ENCODE measurements at places on chromosomes 3 and 15.
A peak's percentile ranks its signal among the peaks of the same experiment; 100 is the strongest.

GRCh38 chr3:160448845-160449635, 546 bp downstream of the TRIM59 start:
- DNase-seq = peak; percentile 83

- no peak for DNase-seq
Measured at GRCh38 chr3:194325424-194326153, 25.5 kb downstream of the CPN2 start.

- no peak for DNase-seq
Measured at GRCh38 chr15:50128266-50128665, 9.2 kb upstream of the ATP8B4 start.

DNA sequence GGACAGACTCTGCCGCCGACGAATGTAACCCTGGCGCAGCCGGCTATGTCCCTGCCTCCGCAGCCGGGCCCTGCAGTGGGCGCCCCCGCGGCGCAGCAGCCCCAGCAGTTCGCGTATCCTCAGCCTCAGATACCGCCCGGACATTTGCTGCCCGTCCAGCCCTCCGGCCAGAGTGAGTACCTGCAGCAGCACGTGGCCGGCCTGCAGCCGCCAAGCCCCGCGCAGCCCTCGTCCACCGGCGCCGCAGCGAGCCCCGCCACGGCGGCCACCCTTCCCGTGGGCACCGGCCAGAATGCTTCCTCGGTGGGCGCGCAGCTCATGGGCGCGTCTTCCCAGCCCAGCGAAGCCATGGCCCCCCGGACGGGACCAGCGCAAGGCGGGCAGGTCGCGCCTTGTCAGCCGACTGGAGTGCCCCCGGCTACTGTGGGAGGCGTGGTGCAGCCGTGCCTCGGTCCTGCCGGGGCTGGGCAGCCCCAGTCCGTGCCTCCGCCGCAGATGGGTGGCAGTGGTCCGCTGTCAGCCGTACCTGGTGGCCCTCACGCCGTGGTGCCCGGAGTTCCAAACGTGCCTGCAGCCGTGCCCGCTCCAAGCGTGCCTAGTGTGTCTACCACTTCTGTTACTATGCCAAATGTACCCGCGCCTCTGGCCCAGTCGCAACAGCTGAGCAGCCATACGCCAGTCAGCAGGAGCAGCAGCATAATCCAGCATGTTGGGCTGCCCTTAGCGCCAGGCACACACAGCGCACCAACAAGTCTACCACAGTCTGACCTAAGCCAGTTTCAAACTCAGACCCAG, 2.4 kb downstream of the TSC22D2 start:
- peak; percentile 41 for DNase-seq

- no peak for DNase-seq
Measured at GRCh38 chr3:24168977-24169376, 223.9 kb downstream of the NR1D2 start.

DNA sequence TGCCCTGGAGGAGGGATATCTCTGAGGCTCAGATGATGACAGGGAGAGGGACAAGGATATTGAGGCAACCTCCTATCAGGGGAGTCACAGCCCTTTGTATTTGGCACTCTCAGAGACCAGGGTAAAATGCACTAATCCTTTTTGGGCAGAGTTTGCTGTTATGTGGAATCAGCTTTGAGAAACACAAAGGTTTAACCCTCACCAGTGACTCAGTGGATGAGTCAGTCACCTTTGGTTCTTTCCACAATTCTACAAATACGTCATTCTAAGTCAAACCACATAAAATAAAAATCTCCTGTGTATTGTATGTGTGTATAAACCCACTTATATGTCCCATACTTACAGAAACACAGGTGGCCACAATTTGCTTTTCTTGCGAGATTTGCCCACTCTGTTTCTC, 5.1 kb downstream of the LSAMP start:
- no peak for DNase-seq

DNA sequence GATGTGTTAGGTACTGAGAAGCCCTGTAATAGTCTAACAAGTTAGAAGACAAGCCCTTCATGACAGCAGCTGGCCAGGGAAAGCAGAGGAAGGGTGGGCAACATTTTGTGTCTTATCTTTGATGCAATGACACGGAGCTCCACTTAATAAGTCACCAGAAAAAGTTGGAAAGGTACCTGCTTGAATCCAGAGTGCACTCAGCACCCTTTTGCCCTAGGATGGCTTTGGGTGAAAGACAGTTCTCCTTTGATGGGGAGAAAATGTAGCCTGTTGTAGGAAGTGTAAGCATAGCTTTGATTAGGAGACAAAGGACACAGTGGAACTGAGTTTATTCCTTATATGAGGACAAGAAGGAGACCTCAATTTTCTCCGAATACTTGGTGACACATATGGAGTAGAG, 137.0 kb downstream of the ARPP21 start:
- no peak for DNase-seq

DNA sequence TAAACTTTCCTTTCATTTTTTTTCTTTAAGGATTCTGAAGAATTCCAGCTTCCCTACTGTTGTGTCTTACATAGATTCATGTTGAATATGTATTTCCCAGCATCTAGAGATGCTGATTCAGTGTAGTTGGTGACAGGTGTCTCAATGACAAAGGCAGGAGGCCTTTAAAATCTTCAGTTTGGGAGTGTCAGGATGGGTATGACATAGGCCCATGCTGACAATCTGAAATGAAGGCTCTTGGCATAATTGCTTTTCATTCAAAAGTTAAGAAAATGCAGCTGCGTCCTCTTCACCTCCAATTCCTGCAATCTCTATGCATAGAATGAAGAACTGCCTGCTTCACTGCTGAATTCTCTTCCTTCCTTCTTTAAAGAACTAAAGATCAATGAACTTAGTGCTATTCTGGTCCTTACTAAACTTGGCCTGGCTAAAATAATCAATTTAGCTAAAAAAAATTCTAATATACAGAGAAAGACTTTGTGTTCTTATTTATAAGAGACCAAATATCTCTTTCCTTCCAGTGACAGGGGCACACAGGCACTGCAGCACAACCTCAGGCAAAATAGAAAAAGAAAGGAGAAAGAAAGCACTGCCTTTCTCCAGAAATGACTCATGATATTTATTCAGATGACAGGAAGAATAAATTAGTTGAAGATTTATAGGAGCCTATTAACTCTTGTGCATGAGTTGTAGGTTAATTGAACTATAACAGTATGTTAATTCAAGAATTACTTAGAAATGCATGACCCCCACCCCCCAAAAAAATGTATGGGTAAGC, 152.6 kb upstream of the GBE1 start:
- no peak for DNase-seq

DNA sequence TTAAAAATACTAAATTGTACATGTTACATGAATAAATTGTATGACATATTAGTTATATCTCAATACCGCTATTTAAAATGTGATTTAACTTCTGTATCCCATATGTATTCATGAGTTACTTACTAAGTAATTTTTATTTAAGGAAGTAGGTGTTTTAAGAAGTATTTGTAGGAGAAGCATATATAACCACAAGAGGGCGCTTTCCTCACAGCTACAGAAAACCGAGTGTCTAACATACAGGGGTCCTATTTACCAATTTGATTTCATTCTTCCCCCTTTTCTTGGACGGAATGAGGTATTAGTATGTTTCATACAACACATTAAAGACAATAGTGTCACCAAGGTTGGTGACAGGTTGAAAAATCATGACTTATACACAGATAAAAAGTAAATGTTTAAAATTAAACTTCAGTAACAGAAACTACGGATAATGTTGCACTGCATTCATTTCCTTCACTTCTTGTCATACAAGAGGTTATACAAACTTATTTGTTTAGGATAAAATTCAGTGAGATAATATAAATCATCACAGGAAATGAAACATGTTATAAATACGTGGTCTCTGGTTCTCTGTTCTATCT, 253.6 kb downstream of the MAGI1 start:
- DNase-seq = peak; percentile 71

- DNase-seq = no peak
Measured at GRCh38 chr15:26867200-26868007, 542 bp downstream of the GABRA5 start.

DNA sequence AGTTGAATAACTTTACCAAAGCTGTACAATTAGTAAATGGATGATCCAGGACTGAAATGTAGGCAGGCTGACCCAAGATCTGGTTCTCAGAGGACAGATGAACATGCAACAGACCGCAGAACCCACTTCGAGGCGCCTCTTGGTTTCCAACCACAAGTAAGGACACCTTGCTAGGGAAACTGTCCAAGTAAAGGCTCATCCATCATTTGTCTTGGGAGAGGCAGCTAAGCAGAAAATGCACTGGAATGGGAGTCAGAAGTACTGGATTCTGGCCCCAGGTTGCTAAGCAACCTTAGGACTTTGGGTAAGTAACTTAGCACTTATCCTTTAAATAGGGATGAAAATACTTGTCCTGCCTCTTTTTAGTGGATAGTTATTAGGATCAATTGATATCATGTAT, 366.3 kb upstream of the LRRC3B start:
- DNase-seq = no peak

DNA sequence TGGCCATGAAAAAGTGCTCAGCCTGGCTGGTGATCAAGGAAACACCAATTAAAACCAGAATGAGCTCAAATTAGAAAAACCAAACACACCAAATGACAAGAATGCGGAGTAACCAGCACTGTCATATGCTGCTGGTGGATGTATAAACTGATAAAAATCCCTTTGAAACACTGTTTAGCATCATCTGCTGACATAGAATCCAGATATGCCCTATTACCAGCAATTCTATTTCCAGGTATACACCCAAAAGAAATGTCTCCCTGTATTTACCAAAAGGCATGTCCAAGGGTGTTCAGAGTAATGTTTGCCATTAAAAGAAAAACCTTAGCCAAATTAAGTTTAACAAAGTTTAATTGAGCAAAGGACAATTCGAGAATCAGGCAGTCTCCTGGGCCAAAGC, 138.6 kb downstream of the FMN1 start:
- no peak for DNase-seq

GRCh38 chr15:29857221-29857789, 35.0 kb upstream of the TJP1 start:
- DNase-seq = no peak

GRCh38 chr3:159652452-159652851, 336.2 kb upstream of the IL12A start:
- DNase-seq = no peak

DNA sequence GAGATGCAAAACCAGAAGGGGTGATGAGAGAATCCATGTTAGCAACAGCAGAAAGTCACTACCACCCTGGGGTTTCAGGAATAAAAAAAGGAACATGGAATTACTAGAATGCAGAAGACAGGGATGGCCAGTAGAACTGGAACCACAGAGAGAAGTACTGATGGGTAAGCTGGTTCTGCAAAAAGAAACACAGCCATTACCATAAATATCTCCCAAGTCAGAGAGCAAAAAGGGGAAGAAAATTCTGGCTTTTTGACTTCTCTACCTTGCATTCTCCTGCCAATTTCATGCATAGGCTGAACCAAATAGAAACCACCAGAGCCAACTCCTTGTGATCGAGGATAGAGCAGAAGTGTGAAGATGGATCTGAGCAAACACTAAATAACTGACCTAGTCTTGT, 550.4 kb upstream of the NAALADL2 start:
- no peak for DNase-seq

GRCh38 chr3:4899710-4900109, 79.5 kb upstream of the BHLHE40 start:
- DNase-seq = no peak

- DNase-seq = no peak
Measured at GRCh38 chr3:96734273-96735009, 80.0 kb upstream of the EPHA6 start.

DNA sequence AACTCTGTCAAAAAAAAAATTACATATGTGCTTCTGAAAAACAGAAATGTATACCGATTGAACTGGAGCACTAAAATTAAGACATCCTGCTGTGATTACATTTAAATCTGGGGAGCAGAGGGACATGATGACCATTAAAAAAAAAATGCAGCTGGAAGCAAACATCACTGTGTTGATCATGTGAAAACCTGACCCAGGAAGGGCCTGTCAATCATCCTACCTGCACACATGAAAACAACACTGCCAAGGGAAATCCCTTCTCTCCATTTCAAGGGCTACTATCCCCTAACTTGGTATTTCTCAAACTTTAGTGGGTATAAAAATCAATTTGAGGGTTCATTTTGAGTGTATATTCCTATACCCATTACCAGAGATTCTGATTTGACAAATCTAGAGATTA, 719.9 kb upstream of the CBLB start:
- no peak for DNase-seq

GRCh38 chr15:60917461-60918145, 311.5 kb downstream of the RORA start:
- no peak for DNase-seq

DNA sequence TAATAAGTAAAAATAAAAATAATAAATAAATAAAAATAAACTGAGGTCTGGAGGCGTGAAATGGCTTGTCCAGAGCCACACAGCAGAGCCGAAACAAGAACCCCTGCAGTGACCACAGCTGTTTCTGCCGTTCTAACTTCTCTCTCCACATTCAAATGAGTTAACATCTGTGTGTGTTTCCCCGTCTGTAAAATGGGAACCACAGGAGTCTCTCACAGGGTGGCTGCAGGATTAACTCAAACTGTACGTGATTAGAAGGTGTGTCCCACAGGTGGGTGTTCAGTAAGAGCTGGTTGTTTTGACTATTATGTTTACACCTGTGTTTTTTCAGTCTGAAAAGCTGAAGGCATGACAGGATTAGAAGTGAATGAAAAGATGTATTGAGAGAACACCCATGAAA, 27.0 kb upstream of the MUC4 start:
- peak; percentile 57 for DNase-seq

DNA sequence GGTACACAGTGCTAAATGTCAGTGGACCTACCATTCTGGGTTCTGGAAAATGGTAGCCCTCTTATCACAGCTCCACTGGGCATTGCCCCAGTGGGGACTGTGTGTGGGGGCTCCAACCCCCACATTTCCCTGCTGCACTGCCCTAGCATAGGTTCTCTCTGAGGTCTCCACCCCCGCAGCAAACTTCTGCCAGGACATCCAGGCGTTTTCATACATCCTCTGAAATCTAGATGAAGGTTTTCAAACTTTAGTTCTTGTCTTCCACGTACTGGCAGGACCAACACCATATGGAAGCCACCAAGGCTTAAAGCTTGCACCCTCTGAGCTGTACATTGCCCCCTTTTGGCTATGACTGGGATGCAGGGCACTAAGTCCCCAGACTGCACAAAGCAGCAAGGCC, 788.2 kb upstream of the ALCAM start:
- peak; percentile 12 for DNase-seq

- DNase-seq = no peak
Measured at GRCh38 chr3:162262129-162262528, 765.5 kb downstream of the OTOL1 start.

GRCh38 chr15:54979964-54980363, 216.8 kb downstream of the RSL24D1 start:
- no peak for DNase-seq

- no peak for DNase-seq
Measured at GRCh38 chr3:28028554-28028953, 212.9 kb upstream of the CMC1 start.

- DNase-seq = no peak
Measured at GRCh38 chr3:194871864-194872668, 186.4 kb downstream of the FAM43A start.

DNA sequence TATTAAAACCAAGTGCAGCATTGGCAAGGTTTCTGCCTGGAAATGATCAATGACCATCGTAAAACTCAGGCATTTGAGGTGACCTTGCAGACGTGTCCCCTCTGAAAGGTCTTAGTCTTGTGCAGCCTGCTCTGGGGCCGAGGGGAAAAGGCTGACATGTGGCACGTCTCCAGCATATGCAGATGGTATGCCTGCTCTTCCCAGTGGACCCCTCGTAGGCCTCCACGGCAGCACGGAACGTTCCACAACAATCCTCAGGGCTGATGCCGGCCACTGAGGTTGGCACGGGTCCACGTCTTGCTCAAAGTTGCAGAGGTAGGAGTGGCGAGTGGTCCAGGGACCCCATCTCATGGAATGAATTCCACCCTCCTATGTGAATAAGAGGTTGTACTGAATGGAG, 247.5 kb upstream of the LYSMD4 start:
- no peak for DNase-seq

- DNase-seq = no peak
Measured at GRCh38 chr3:46423588-46423987, 16.5 kb downstream of the CCRL2 start.
